Activated B cell treated with CpG ODN at 0.5 μM for 24 hours (primary cell): ENCODE measurements at places on chromosomes 5 and 9.

DNA sequence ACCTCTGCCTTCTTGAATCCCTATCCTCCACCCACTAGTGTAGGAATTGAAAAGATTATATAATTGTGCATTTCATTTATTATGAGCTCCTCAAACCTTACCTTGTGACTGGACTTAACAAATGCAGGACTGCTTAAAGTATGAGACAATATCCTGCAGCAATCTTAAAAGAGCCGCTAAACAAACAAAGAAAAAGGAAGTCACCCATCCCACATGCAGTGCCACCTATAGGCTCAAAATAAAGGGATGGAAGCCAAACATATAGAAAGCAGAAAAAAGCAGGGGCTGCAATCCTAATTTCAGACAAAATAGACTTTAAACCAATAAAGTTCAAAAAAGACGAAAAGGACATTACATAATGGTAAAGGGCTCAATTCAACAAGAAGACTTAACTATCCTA lies 8.7 kb downstream of the PCAT7 start:
- no peak for DNase-seq

- DNase-seq, result no peak
Measured at GRCh38 chr5:155025895-155026294, 12.3 kb downstream of the KIF4B start.

- no peak for DNase-seq
Measured at GRCh38 chr5:44278469-44278868, 110.8 kb downstream of the FGF10 start.

- no peak for DNase-seq
Measured at GRCh38 chr5:65803699-65804391, 81.8 kb downstream of the NLN start.

DNA sequence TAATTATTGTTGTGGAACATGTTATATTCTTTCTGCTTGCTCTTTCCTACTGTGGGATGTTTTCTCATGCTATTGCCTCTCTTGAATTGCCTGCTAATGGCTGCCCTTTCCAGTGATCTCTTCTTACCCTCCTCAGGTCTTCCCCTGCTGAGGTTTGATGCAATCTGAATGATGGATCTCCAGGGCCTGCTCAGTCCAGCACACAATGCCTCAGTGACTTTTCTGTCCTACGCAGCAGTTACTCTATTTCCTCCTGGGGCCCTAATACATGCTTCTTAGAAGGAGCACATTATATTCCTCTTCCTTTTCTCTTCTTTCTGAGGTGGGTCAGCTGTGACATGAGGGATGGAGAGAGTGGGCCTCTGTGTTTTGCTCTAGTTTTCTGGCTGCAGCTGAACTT lies at the start of gene SPINK14:
Gene SPINK14 (plus strand): TSS at position 301 of the 400 bp plus-strand sequence. CDS start 1,187 bp downstream, outside the sequence.
- DNase-seq, result no peak

- no peak for DNase-seq
Measured at GRCh38 chr9:134411440-134412297, 85.4 kb downstream of the RXRA start.

DNA sequence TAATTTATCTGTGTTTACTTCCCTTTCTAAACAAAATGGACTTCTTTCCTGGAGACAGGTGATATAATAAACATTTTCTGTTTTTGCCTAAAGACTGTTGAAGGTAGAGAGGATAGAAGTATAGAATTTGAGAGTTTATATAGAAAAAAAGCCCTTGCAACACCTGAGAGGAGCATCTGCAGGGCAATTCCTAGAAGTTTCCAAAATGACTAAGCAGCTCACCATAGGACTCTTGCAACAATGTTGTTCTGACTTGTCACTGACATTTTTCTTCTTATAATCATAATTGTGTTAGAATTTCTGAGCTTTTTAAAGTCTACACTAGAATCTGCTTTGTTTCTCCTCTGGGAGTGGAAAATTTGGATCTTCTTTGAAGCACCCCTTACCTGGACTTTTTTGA lies 216.8 kb downstream of the TUSC1 start:
- DNase-seq, result no peak

- DNase-seq, result no peak
Measured at GRCh38 chr9:123102375-123103113, 69.1 kb downstream of the GPR21 start.
